GM03348 (cell line): ENCODE measurements at places on chromosomes 6 and 20.

DNA sequence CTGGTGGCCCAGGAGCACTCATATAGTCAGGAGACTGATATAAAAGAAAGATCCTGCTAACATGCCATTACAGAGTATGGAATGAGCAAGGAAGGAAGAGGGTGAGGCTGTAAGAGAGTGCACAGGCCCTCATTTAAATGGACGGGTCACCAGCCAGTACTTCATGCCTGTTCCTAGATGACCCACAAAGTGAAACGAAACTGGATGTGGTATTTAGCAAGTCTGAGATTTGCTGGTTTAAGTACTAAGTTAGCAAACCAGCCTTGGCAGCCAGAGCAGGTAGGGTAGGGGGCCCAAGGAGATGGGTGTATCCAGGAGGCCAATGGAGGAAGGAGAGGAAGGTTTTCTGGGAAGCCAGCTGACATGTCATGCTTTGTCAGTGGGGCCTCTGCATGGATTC lies 15.9 kb downstream of the NT5E start:
- no peak for DNase-seq

GRCh38 chr20:37317316-37317715 lies 27.9 kb downstream of the MANBAL start:
- DNase-seq = no peak

GRCh38 chr6:153942361-153942760 lies 96.7 kb upstream of the OPRM1 start:
- DNase-seq = no peak

DNA sequence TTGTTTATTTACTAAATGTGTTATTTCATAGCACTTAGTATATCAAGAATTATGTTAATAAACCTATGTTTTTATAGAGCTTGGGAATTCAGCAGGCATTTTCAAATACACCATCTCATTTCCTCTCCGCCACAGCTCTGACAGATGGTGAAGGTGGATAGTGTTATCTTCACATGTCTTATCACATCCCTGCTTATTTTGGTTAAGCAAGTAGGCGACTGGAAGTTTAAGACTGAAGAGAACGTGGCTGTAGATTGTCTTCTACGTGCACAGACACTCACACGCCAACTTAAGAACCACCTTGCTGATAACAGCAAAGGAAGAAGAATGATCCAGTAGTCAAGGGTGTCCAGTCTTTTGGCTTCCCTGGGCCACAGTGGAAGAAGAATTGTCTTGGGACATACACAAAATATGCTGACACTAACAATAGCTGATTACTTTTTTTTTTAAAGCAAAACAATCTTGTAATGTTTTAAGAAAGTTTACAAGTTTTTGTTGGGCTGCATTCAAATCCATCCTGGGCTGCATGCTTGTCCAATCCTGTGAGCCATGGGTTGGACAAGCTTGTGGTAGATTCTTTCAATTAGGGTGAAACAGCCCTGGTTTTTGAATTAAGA lies 43.3 kb upstream of the SCGN start:
- no peak for DNase-seq

DNA sequence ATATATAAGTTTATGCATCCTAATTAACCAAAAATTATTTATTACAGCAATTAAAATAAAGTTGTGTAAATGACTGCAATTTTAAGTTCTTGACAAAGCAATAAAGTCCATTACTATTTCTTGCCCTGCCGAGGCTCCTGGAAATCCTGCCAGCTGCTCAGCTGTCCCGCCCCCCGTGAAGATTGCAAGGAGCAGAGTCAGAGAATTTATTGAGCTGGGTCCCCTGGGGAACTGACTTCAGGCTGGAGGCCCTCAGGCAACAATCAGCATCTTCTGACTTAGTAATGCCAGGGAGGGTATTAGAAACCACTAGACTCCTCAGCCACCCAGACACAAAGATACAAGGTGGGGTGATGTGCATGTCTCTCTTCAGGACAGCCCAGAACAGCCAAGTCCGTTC lies 92.3 kb downstream of the EDN3 start:
- no peak for DNase-seq

DNA sequence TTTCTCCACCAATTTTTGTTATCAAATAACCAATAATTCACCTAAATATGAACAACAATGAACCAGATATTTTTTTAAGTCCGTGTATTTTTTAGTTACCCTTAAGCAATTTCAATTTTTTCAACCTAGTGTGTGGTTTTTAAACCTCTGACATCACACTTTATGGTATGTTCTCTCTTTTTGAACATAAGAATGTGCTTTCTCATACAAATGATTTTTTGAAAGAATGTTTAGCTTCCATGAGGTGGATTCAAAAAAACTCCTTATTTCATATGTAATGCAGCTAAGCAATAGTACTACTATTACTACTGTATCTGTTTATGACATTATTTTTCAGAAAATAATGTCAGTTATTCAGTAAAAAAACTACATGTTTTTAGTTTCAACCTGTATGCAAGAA lies 19.4 kb upstream of the MEI4 start:
- no peak for DNase-seq

- no peak for DNase-seq
Observed at GRCh38 chr6:168711666-168712300, 270.8 kb downstream of the SMOC2 start.

DNA sequence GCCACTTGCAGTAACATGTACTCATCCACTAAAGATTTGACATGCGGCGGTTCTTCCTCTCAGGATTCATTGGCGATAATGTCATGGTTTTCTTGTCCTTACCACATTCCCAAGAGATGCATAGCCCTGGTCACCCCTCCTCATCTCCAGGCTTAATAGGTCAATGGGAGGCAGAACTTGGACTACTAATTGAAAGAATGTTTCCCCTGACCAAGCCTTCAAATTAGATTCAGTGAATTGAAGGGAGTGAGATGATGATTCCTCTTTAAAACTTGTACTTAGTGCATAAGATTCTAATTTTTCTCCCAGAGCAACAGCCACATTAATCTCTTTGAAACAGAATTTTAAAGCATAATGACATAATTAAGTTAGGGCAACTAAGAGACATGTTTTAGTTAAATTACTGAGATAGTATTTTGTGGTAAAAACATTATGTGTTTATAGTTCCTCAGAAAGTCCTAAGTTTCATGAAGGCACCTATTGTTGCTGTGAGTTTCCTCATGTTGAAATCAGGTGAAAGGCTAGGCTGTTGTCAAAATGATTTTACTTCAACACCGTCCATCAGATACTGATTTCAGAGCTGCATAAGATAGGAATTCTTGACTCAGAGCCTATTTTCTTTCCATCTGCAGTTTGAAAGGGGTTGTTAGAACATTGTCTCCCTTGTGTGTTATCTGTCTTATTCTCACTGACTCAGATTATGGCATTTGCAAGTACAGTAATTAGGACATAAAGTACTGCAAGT lies 48.5 kb downstream of the STK4 start:
- DNase-seq = peak; percentile 20

DNA sequence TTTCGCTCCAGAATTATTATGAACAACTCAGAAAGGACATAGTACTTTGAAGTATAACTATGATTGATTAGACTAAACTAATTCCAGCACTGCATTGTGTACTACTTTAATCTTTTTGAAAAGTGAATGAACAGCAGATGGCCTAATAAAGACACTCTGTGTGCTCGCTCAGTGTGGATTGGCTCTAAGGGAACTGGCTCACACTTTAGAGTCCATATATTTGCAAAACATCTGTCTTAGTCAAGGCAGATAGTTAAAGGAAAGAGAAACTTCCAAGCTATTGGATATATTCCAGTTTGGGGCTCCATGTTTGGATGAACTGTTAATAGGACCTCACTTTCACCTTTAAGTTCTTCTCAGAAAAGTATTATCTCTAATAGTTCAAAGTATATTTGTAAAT lies 218.9 kb downstream of the EYA4 start:
- no peak for DNase-seq

- no peak for DNase-seq
Observed at GRCh38 chr6:125151700-125152099, 1.9 kb upstream of the TPD52L1 start.

- DNase-seq = no peak
Observed at GRCh38 chr6:42996513-42996912, 12.1 kb downstream of the PPP2R5D start.

DNA sequence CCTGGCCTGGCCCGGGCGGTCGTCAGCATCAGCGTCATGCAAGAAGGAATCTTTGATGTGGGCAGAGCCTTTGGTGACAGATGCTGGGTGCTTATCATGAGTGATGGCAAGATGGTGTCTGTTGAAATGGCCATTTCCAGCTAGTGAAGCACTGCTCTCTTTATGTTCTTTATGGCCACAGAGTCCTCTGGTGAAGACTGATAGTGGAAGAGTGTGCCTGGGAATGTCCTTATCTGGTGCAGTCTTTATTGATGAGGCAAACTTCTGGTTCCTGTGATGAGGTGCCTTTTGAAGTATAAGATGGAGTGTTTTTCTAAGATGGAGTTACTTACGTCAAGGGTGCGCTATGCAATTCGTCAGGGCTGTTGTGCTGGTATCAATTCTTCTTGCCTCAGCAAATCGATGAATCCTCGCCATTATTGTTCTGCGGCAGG lies 22.6 kb upstream of the CCR6 start:
- DNase-seq = no peak

DNA sequence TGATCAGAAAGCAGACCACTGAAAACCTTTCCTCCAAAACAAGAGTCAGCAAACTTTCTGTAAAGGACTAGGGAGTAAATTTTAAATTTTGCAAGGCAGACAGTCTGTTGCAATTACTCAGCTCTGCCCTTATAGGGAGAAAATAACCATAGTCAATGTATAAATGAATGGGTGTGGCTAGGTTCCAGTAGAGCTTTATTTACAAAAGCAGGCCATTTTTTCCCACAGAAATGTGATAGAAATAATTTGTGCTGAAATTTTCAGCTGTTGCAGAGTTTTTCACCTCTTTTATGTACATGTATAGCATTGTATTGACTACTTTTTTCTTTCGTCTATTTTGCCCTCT lies 7.7 kb downstream of the AMD1 start:
- no peak for DNase-seq

GRCh38 chr6:163721922-163722692 lies 307.6 kb downstream of the QKI start:
- DNase-seq = no peak

DNA sequence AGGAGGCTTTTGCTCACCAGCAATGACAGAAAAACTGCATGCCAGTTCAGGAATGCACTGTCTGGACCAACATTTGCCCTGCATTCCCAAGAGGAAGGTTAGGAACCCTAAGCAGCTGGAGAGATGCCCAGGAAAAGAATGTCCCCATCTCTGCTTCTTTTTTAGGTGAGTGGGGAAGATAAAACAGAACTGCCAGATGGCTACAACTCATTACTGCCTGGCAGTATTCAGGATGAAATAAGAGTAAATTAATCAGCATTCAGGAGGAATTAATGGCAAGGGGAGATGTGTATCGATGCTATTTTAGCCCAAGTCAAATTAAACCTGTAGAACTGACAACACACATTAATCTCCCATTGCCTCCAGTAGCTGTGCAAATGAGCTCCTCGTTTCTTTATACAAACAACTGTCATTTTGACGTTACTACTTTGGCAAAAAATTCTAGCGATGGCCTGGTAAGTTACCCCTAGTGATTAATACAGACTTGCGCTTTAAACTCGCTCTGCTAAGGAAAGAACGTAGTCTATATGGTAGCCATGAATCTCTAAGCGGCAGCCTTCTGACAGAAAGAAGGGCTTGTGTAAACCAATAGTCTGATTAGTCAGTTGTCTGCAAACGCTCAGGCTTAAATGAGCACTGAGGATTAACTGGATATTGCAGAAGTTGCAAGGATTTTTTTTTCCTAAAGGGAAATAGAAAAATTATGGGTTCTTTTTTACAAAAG lies 16.7 kb upstream of the SMLR1 start:
- DNase-seq = peak; percentile 36

GRCh38 chr6:160678744-160679401 lies 14.8 kb upstream of the LPA start:
- DNase-seq = no peak

GRCh38 chr6:115456848-115457247 lies 603.8 kb downstream of the FRK start:
- no peak for DNase-seq

DNA sequence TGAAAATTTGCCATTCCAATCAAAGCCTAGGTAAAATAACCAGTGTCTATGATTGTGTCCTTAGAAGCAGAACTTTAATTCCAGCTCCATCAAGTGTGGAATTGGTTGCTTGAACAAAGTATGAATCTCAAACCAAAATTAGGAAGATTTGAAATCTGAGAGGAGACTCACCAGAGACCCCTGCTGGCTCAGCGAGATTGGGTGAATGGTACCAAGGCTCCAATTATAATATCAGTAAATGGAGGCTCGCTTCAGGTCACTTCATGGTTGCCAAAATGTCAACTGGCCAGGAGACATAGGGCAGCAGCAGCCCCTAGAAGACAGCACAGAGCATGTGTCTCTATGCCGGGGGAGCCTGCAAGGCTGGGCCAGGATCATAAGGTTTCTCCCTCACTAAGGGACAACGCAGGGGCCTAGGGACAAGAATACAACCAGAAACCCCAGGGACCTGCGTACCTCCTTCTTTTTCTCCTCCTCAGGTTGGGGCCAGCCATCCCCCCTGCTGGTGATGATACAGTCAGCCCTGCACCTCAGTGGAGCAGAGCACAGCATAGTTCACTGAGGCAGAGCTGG lies 14.0 kb downstream of the RBL1 start:
- peak; percentile 17 for DNase-seq

DNA sequence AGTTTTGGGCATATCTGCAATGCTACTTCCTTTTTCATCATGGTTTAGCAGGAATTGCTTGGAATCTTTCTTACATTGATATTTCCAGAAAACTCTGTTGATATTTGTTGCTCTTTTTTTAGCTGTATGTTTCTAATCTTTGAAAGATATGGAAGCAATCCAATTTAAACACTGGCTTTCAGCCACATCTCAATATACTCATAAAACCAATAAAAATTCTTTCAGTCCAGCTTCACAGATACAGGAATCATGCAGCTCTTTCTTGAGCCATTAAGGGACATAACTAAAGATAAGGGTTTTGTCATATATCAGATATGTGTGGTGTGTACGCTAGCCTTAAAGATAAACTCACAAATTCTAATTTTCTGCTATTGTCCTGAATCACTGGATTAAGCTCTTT lies 47.4 kb downstream of the PKIB start:
- DNase-seq = no peak

DNA sequence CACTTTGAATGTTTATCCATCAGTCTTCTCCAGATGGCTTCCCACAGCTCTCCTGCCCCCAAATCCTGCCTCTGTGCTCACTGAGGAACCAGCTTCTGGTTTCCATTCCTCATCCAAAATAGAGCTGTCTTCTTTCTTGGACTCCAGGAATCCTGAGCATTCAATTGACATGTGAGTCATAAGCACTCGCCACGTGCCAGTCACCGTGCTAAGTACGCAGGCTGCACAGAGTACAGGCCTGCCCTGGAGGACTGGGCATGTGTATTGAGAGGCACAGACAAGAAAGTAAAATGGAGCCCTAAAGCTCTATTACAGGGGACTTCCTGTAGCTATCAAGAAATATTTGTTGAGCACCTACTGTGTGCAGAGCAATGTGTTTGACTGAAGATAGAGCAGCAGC lies 39.7 kb upstream of the LRFN2 start:
- no peak for DNase-seq
